NCI-H2171 (cell line): ENCODE measurements at places on chromosomes 3 and 15.

GRCh38 chr3:105473521-105474223 is 107.0 kb downstream of the ALCAM start:
- no peak for DNase-seq

- peak; percentile 83 for DNase-seq
These were observed at the start of gene P3H2 for GRCh38 chr3:190120269-190121060. TSS of gene P3H2 (minus strand) at chr3:190120897. CDS start at chr3:190120731, 166 bp downstream.

- DNase-seq, result no peak
These were observed 142.9 kb upstream of the SLC2A2 start for GRCh38 chr3:171169443-171169842.

- no peak for DNase-seq
These were observed 3.9 kb upstream of the MUSTN1 start for GRCh38 chr3:52838561-52839267.

DNA sequence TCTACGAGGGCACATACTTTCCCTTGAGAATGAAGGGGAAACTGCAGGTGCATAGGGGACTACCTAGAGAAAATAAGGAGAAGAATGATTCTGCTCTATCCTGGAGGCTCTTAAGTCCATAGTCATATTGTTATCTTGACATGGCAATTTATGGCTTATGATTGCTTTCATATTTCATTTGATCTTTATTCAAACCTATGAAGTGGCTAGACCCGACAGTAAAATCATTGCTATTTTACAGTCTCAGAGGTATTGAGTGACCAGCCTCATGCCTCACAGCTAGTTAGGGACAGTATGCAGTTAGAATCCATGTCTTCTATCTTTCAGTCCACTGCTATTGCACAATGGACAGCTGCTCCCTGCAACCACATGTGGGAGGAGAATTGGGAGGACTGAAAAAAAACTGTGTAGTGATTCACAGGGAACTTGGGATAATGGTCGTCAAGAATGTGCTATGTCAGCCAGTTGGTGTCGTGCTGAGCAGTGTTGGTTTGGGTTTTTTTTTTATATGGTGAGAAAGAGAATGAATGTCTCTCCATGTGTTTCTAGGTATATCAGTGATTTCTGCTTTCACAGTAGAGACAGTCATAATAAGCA is 63.2 kb upstream of the SPPL2A start:
- no peak for DNase-seq

DNA sequence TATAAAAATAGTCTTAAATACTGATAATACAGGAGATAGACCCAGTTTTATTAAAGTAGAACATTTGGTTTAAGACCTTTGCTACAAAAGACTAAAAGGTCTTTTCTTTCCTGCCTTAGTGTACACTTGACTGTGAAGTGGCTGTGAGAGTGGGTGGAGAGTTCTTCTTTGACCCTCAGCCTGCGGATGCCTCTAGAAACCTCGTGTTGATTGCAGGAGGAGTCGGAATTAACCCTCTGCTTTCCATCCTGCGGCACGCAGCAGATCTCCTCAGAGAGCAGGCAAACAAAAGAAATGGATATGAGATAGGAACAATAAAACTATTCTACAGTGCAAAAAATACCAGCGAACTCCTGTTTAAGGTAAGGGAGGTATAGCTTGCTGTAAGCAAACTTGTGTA is 36.5 kb downstream of the OXNAD1 start:
- DNase-seq, result no peak

- peak; percentile 8 for DNase-seq
These were observed 242.8 kb upstream of the UBE2E2 start for GRCh38 chr3:22960105-22960984.

DNA sequence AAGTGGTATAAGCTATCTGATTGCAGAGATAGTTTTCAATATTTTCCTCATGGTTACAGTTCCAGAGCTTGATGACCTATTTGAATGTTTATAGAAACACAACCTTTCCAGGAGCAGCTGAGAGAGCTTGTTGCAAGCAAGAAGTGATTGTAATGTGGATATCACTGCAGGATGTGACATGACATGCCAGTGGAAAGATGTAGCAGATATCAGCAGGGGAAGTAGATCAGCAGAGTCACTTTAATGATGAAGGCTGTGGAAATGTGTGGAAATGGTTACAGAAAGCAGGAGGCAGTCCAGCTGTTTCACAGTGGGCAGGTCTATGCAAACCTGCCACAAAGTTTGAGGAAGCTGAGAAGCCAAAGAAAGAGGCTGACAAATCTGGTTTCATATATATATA is 21.0 kb downstream of the TMEM158 start:
- DNase-seq, result no peak

- no peak for DNase-seq
These were observed 1.9 kb downstream of the TBL1XR1 start for GRCh38 chr3:177195242-177195991.

GRCh38 chr3:58105196-58105595 is 97.0 kb downstream of the FLNB start:
- DNase-seq, result no peak

DNA sequence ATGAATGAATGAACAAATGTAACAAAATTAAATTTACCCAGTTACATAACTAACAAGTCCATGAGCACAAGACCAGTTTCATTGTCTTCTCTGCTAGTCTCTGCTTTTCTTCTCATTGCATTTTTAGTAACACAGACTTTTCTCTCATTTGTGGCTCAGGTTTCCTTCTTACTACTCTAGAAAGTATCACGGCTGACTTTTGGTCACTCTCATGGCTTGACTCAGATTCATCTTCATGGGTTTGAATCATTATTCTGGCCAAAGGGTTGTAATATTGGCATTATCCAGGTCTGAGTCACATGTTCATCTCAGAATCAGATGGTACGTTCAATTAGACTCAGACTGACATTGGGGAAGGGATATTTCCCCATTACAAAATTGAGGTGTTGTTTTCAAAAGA is 121.5 kb upstream of the SATB1 start:
- no peak for DNase-seq

DNA sequence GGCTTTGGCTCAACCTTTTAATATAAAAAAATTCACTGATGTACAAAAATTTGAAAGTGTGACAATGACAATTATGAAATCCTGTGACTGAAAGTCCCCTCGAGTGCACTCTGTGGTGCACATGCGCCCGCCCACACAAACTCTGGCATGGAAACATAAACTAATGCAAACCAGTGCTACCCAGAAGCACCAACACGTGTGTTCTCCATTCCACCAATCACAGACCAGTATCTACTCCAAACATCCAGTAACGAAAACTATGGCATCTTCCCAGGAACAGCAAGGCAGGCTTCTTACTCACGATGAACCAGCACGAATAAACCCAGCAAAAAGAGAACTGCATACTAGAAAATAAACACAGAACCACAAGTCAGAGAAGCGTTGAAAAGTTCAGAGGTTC is 11.7 kb upstream of the NMB start:
- no peak for DNase-seq

DNA sequence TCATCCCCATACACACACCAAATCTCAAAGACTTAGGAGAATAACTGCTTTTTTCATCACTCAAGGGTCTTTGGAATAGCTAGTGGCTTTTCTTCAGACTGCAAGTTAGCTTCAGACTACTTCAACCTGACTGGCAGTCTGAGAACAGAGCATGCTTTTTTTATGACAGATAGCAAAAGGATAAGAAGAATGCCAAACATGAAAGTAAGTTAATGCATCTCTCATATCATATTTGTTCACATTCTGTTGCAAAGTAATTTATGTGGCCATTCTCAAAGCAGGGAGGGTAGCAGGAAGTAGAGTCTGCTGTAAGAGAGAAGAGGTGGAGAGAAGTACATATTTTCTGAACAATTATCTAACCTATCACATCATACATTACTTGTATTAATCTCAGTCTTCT is 544.4 kb downstream of the ZPLD1 start:
- no peak for DNase-seq

DNA sequence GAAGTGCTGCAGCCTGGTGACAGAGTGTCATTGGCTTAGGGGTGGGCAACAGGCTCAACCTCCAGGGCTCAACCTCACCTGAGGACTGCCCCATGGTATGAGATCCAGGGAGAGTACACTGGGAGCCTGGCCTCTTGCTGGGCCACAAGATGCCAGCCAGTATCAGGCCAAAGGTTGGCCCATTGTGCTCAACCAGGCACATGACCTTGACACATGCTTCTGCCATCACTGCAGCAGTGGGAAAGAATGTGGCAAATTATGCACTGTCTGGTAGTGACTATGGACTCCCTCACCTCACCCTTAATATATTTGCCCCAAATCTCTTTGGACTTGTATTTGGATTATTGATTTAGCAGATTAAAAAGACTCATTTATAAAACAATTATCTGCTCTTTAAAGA is 233.9 kb upstream of the GOLGA6L4 start:
- no peak for DNase-seq

GRCh38 chr3:18099611-18100010 is 325.5 kb downstream of the SATB1 start:
- DNase-seq, result no peak

DNA sequence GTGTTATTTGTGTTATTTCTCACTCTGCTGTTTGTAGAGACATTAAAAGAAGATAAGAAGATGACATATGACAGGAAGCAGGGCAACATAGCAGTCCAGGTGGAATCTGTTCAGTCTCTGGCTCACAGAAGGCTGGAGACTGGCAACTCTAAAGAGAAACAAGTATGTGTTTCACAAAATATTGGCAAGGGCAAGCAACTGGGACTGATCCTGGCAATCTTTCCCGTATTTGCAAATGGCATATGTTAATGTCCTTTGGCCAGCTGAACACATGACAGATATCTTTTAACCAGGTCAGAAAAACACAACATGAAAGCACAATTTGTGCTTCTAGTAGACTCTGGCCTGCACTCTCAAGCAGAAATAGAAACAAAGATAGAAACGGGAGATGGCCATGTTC is 1354.1 kb upstream of the EPHA6 start:
- DNase-seq, result no peak

- DNase-seq, result no peak
These were observed 62.1 kb downstream of the CYFIP1 start for GRCh38 chr15:22918056-22918455.

DNA sequence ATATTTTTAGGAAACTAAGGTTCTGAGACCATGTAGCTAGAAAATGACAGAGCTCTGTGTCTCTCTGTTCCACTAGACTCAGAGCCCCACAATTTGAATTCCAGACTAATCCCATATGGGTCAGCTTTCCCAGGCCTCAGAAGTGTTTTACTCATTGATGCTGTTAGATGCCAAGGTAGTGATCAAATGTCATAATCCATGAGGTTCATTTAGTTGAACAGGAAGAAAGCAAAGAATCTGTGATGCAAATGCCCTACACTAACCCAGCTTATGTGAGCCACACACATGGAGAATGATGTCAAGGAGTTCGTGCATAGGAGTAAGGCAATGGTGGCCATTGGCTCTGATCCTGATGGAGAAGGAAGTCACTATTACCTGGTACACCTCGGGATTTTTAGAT is 363.4 kb upstream of the RARB start:
- DNase-seq, result no peak

DNA sequence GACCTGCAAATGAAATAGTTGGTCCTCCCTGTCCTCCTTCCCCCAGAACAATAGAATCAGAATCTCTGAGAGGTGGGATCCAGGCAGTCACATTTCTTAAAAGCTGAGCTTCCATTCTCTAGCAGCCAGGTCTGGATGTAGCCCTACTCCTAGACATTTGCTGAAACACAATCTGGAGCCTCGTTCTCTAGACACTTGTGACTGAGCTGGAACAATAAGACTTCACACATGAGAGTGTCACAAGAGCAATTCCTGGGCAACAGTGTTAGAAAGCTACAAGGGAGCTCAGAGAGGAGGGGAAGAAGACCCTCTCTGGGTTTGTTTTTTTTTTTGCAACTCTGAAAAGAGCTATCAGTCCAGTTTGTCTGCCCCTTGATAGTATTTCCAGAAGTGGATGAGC is 14.5 kb downstream of the CORO2B start:
- DNase-seq, result no peak

- no peak for DNase-seq
These were observed 160.7 kb downstream of the PDE8A start for GRCh38 chr15:85142312-85142711.

DNA sequence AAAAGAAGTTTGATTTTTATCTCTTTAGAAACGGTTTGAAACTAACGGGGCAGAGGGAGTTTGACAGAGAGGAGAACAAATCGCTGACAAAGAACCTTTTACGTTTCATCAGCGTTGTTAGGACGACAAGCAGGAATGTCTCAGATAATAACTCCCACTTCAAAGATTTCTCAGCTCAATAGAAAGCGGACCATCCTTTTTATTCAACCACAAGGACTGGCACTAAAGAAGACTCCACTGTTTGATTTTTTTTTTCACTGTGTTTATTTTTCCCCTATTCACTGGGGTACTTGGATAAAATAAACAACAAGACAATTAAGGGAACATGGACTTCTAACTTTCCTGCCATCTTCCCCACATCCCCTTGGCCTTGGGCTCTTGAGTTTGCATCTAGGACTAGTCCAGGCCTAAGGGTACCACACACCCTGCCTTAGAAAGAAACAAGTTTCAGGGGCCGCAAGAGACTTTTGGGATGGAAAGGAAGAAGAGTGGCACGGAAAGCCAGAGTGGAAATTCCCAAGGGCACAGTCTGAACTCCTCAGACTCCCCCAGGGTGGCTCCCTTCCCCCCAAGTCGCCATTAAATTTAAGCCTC is 19.0 kb downstream of the ZIC4 start:
- no peak for DNase-seq

GRCh38 chr3:69890084-69890483 is 109.4 kb upstream of the SAMMSON start:
- no peak for DNase-seq

DNA sequence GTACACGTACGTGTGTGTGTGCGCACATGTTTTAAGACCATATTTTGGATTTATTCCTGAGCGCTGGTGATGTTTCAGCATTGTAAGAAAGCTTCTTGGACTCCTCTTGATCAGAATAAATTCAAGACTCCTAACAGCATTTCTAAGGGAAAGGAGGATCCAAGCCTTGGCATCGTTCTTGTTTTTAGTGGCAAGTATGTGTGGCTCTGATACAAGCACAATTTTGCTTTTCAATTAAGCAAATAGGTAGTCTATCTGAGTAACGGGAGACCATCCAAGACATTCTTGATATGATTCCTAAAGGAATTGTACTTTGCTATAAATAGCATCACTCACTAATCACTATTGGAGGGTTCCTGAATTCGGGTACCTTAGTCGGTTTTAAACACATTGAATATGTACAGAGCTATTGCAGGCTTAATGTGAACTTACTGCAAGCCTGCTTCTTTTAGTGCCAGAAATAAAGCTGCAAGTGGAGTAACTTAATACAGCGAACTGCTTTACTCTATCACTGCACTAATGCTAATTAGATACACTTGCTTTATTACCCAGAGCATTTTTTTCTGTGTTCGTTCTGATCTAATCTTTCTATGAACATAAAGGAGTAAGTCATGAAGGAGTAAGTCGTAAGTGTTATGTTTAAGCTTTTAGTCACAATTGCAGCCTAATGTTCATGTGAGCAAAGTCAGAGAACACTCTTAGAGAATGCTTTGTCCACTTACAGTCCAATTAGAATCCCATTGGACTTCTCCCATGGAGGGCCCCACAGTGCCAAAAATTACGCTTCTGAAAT is 186.3 kb downstream of the MCTP2 start:
- DNase-seq, result no peak

DNA sequence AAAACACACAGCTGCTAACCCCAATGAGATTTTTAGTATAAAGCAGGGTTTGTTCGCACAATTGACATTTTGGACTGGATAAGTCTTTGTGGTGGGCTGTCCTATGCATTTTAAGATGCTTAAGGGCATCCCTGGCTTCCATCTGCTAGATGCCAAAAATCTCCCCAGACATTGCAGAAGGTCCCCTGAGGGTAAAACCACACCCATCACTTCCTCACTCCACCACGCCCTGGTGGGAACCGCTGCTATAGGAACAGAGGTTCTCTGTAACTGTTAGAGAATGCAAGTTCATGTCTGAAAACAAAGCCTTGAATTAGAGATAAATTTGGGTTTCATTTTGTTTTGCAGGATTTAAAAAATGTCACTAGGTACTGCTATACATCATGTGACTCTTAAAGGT is 67.7 kb downstream of the ARHGEF26 start:
- peak; percentile 14 for DNase-seq
